BJ (cell line): ENCODE measurements at places on chromosomes 3 and 15. TPM values are rescaled to one million over a fixed set of nuclear protein-coding genes. Genes with fewer than 3 reads are reported as not detected.

GRCh38 chr3:197139586-197139985 lies 110.0 kb upstream of the MELTF start:
- no peak for DNase-seq

GRCh38 chr15:29268706-29269484 lies 727 bp downstream of the NSMCE3 start:
- no peak for DNase-seq

GRCh38 chr3:151393941-151394340 lies 9.4 kb upstream of the P2RY12 start:
- DNase-seq, result no peak

DNA sequence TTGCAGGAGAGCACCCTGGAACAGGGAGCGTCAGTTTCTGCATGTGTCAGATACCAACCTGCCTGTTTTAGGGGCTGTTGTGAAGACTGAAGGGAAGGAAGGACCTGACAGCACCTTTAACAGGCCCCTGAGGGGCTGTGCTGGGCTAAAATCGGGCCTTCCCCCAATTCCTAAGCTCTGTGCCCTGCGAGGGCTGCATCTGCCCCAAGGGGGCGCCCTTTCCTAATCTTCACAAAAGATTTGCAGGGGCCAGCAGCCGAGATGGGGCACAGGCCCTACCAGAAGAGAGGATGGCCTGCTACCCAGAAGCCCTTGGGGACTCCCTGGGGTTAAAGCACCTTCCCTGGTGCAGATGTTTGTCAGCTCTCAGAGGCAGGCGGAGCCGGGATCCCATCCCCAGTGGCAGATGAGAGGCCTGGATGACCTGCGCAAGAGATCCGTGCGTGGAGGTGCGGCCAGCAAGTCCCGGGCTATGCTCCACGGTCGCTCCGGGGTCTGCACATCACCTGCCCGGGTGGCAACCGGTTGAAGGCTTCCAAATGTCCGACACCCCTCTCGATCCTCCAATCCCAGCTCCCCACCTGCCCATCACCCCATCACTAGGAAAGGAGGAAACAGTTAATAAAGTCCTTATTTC lies 53.6 kb downstream of the RHCG start:
- DNase-seq, result no peak

DNA sequence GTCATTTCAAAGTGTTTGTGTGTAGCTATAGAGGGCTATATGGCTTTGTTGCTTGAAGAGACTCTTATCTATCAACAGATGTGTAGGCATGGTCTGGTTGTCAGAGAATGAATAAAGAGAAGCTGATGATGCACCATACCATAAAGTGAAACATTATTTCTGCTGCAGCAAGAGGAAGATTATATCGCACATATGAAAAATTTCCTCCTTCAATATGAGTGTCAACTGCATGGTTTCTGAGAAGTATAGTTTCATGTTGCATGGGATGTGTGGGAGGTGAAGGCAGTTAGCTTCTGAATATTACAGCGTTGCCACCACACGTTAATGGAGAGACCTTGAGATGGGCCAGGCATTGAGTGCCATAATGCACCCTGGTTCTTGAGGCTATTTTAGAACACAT lies 217.9 kb downstream of the SATB1 start:
- no peak for DNase-seq

- no peak for DNase-seq
These were observed 444.9 kb upstream of the TBL1XR1 start for GRCh38 chr3:177642042-177642803.

GRCh38 chr15:32923176-32923575 lies 205.4 kb downstream of the GREM1 start:
- no peak for DNase-seq

DNA sequence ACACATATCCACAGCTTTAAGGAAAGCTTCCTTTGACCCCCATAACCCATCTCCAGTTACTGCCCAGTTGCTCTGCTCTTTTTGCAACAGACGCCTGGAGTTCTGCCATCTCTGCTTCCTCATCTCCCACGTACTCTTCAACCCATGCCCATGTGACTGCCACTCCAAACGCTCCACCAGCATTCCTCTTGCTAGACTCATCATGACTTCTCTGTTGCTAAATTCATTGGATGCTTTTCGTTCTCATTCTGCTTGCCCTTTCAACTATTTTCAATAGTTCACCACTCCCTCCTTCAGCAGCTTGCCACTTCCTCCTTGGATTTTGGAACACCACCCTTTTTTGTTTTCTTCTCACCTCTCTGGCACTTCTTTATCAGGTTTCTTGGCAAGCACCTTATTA lies 2.7 kb upstream of the KNSTRN start:
- DNase-seq, result peak; percentile 85

- peak; percentile 23 for DNase-seq
These were observed 19.7 kb downstream of the CORO2B start for GRCh38 chr15:68598171-68599152.

DNA sequence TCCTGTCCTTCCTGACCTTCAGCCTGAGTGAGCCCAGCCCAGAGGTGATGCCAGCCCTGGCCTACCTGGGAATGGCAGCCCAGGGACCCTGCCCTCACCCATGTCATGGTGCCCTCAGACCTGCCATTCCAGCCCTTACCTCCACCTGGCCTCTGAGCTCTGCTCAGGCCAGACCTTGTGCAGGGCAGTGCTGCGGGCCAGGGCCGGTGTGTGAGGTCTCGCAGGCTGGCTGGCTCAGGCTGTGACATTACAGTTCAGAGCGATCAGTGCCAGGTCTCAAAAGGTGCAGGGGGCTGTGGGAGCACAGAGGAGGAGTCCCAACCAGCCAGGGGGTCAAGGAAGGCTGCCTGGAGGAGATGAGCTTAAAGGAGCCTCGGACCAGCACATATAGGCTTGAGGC lies 6.4 kb upstream of the CPLX3 start:
- no peak for DNase-seq

- no peak for DNase-seq
These were observed 60.9 kb upstream of the ITGA11 start for GRCh38 chr15:68492855-68493254.

GRCh38 chr15:39976291-39977274 lies 42.7 kb downstream of the EIF2AK4 start:
- DNase-seq, result no peak

DNA sequence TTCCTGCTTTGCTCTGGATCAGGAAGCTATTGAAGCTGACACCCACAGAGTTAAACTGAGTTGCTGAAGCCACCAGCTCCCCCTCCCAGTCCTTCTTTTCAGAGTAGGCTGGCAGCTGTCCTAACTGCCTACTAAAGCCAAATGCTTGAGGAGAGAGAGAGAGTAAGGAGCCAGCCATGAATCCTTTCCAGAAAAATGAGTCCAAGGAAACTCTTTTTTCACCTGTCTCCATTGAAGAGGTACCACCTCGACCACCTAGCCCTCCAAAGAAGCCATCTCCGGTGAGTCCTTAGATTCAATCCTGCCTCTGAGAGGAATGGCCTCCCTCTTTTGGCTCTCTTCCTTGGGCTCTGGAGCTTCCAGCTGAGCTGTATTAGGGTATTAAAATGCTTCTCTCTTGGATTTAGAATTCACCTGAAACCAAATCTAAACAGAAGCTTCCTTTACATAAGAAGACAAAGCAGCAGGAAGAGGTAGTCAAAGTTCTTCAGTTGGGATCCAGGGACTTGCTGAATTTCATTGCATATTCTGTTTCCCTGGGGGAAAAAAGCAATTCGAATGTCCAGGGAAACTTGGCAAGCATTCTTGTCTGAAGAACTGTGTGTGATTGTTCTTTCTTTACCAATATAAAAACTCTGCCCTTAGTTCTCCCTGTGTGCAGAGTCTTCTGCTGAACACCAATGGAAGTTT lies at the start of gene SLC15A2:
Gene SLC15A2 (plus strand): TSS at position 101 of the 690 bp plus-strand sequence. CDS start 76 bp downstream, at position 177.
- DNase-seq, result no peak

DNA sequence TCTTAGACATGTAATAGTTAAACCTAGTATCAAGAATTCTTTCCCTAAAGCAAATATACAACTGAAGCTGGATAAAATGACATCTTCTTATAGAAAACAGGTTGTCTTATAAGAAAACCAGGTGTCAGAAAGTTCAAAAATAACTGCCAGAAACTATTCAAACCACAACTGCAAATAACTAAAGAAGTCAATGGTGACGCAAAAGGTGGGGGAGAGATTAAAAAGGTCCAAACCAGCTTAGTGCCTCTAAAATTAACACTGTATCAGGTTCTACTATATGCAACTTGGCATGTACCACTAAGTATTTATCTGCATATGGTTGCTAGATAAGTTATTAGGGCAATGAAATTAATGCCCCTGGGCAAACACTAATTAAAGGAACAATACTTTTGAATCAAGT lies 136.8 kb downstream of the TBL1XR1 start:
- DNase-seq, result no peak

GRCh38 chr3:61565569-61565968 lies 4.2 kb downstream of the PTPRG start:
- no peak for DNase-seq

- no peak for DNase-seq
These were observed 463.6 kb upstream of the NR2F2 start for GRCh38 chr15:95866711-95867440.

GRCh38 chr3:181755959-181756358 lies 44.2 kb downstream of the SOX2 start:
- no peak for DNase-seq

DNA sequence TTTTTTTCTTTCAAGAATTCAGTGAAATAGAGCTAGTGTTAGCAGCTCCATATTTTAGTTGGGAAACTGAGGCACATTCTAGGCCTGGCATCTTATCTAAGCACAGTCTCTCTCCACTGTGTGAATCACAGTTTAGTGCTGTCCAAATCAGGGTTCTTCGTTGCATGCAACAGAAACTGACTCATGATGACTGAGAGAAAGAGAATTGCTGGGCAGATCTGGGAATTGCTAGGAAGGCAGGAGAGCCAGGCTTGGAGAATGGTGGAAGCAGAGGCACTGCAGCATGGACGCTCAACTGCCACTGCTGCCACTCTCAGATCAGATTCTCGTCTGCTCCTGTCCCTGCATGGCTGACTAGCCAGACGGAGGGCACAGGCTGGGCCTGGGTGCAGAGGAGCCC lies 40.7 kb upstream of the CHST2 start:
- no peak for DNase-seq

DNA sequence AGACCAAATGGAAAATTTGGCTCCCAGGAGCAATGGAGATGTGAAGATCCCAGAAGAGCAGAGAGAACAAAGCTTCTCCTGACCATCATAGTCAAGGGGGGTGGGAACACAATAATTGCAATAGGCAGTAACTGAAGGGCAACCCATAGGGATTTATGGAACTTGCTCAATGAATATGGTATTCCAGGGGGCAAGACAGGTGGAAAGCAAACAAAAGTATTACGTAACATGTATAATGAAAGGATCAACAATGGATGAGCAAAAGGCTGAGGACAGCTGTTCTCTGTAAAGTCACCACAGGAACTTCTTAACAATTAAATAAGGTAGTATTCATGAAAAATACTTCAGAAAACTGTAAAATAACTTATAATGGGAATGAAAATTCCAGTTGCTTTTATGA lies 226.1 kb downstream of the PCCB start:
- no peak for DNase-seq

GRCh38 chr15:26697913-26698312 lies 75.0 kb downstream of the GABRB3 start:
- DNase-seq, result no peak

GRCh38 chr3:5974630-5975322 lies 787.3 kb downstream of the EDEM1 start:
- no peak for DNase-seq

- no peak for DNase-seq
These were observed 7.8 kb upstream of the CHRM5 start for GRCh38 chr15:33960549-33960935.

DNA sequence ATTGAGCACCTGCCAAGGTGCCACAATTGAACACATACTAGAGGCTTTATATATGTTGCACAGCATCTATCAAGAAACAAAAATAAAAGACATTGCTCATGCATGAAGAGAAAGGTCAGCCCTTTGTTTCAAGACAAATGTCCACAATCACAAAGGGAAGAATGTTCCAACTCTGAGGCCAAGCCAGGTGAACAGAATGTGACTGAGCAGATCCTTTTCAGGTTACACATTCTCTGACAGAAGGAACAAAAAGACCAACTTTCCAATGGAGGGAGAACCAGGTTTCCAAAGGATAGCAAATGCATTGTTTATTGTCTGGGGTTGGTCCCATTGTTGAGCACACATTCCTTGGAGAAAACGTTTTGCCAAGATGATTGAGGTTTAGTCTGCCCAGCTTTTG lies 50.2 kb upstream of the FAM174B start:
- no peak for DNase-seq

DNA sequence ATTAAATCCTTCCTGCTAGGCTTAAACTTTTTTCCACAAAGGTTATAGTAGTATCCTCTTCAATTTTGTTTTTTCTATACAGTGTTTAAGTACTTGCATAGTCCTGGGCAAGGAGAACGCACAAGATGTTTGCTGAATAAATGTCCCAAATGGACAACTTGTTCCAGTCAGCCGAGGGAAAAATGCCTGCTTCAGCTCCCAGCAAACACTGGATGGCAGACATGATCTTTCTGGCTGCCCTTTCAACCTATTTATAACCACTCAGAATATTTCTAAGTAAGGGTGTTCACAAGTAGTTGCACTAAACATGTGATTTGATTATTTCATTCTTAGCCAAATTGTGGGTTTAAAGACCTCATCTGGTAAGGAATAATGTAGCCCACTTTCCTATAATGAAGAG lies 29.8 kb downstream of the GNB4 start:
- DNase-seq, result no peak

- no peak for DNase-seq
These were observed 418.2 kb downstream of the CNTN4 start for GRCh38 chr3:2516762-2517441.

GRCh38 chr3:25587094-25587493 lies 77.6 kb downstream of the TOP2B start:
- DNase-seq, result no peak

DNA sequence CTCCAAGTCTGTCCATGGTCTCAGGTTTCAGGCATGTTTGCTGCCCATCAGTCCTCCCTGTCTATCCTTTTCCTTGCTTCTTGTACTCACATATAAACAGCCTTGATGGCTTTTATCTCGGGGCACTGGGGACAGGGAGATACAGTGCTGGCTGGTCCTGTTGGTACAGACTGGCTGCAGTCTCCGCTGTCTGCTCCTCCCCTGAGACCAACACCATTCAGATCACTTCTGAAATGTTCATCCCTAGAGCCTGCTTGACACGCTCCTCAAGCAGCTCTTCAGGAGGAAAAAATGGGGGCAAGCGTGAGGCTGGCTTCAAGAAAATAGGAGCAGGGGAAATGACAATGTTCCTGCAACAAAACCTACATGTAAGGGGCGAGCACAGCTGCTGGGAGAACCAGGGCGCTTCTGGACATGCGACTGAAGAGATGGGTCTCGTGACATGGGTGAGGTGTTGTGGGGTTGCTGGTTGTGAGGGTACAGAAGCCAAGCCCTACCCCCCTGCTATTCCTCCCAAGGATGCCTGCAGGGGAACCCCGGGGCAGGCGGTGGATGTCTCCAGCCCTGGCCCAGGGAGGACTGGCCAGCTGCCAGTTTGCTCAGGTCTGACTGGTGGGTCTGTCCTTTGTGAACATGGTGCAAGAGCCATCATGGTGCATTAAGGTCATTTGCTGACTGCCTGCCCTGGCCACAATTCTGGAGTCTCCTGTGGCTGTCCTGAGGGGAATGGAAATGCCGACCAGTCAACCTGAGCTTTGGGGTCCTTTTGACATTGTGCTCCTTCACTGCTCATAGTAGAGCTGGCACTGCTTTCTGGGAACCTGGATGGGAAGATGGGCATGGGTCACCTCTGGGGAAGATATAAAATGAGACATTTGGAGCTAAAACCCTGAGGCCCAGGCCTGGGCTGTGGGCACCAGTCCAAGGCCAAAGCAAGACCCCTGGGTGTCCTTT lies 40.1 kb downstream of the KY start:
- DNase-seq, result no peak

Gene GNAT1
- not detected in 2 replicates for polyA plus RNA-seq

Gene SRPRB
- polyA plus RNA-seq, result 36.0 and 71.7 TPM in 2 replicates

Gene PPARG
- 3.5 and 3.7 TPM in 2 replicates for polyA plus RNA-seq

Gene CHRNA3
- not detected in 2 replicates for polyA plus RNA-seq

Gene CIAO2A
- 24.6 and 41.2 TPM in 2 replicates for polyA plus RNA-seq

Gene CLRN1
- not detected in 2 replicates for polyA plus RNA-seq

Gene ADGRG7
- polyA plus RNA-seq, result not detected in 2 replicates

Gene ADAMTSL3
- polyA plus RNA-seq, result not detected in 2 replicates
